ENCODE measurements at places on chromosomes 6 and 20. TPM values are rescaled to one million over a fixed set of nuclear protein-coding genes. Genes with fewer than 3 reads are reported as not detected.

DNA sequence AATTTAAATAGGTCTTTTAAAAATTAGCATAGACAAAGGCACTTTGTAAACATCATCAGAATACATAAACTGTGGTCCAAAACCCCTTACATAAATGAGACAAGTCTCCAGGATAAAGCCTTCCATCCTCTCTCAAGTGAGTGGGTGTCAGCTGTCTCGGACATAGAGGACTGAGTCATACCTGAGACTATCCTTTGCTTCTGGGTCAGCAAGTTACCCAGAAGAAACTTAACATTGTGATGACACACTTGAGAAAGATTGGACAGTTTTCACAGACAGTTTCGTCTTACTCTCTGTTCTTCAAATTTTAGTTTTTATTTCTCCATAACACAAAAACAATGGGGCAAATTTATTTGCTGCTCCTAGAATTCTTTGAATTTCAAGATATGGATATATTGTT is 838.0 kb downstream of the DHX35 start:
- H3K4me3 ChIP-seq: no peak overlapping the region
- H3K27ac ChIP-seq: no peak overlapping the region
- no peaks in the 10 kb centered on the region for H3K27me3 ChIP-seq
- H3K36me3 ChIP-seq: no peaks in the 10 kb centered on the region
- no peak for DNase-seq
- H3K4me1 ChIP-seq: no peaks in the 10 kb centered on the region

The BMP6 gene
- 0.13 TPM for total RNA-seq

The ZBTB46 gene
- total RNA-seq: 0.62 TPM

The TOX2 gene
- 0.38 TPM for total RNA-seq

The OR2J3 gene
- total RNA-seq: 0.09 TPM

- no peak for DNase-seq
- H3K4me3 ChIP-seq: no peak overlapping the region
- H3K27me3 ChIP-seq: peaks cover 11% of the 10 kb centered on the region
- H3K27ac ChIP-seq: no peak overlapping the region
- no peaks in the 10 kb centered on the region for H3K36me3 ChIP-seq
These were observed 36.9 kb upstream of the EPB41L1 start for GRCh38 chr20:36117638-36118037.

The YIPF3 gene
- total RNA-seq: 80.0 TPM

DNA sequence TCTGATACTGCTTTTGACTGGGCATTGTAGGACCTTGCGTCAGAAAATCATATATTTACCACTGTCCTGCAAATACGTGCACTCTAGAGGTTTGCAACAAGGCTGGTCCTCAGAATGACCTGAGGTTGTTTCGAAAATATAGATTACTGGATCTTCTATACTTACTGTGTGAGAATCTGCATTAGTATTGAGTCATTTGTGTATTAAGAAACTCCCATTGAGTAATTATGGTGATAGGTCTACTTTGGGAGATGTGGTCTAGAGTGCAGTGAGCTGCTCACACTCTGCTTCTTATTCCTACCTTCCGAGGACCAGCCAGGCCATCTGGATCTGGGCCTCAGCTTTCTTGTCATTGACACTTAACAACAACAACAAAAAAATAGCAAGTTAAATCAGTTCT is 9.6 kb downstream of the KLHL32 start:
- no peak overlapping the region for H3K27ac ChIP-seq
- no peaks in the 10 kb centered on the region for H3K27me3 ChIP-seq
- no peaks in the 10 kb centered on the region for H3K36me3 ChIP-seq
- no peak overlapping the region for H3K4me3 ChIP-seq

- no peaks in the 10 kb centered on the region for H3K4me1 ChIP-seq
- DNase-seq: no peak
- no peak overlapping the region for H3K27ac ChIP-seq
- H3K4me3 ChIP-seq: no peak overlapping the region
These were observed 44.9 kb upstream of the TMEM170B start for GRCh38 chr6:11492464-11493290.

DNA sequence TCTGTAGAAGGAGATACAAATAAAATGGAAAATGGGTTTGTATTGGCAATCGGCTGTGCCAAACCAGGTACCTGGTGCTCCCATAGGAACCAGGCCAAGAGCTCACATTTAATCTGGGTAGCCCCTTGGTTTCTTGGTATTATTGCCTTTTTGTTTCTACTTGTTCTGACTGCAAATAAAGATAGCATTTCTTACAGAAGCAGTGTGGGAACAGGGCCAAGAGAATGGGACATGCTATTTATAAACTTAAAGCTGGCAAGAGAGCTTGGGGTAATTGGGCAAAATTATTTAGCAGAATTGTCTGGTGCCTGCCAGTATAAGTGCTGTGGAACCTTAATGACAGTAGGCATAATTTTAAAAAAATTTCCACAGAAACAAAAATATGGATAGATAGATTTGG is 113.5 kb upstream of the GLP1R start:
- H3K27me3 ChIP-seq: no peaks in the 10 kb centered on the region
- DNase-seq: no peak
- H3K4me3 ChIP-seq: no peak overlapping the region
- H3K36me3 ChIP-seq: no peaks in the 10 kb centered on the region
- H3K27ac ChIP-seq: no peak overlapping the region
- no peaks in the 10 kb centered on the region for H3K4me1 ChIP-seq

The FHL5 gene
- not detected for total RNA-seq

DNA sequence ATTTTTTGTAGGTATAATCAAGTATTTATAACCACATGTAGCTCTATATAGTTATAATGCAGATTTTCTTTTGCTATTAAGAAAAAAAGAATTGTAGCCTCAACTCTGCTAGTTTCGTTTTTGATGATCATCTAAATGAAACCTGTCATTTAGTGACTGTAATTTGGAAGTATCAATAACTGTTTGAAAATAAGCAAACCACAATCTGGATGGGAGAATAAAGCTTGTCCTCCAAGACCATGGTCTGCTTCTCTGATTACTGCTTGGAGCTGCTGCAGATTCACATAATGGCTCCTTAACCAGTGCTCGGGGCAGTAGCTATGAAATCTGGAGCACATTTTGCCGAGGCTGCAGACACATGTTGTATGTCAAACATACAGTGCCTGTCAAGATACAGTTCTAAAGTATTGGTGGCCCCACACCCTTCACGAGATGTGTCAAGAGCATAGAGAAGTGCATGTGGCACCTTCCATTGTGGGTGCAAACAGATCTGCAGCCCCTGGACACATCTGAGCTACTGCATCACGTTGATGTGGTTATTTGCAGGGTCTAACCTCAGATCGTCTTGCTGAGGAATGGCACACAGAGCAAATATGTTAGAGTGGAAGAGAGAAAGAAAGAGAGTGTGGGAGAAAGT is 255.7 kb upstream of the SUPT3H start:
- no peak overlapping the region for H3K27ac ChIP-seq
- H3K4me1 ChIP-seq: no peaks in the 10 kb centered on the region
- no peak for DNase-seq
- no peak overlapping the region for H3K4me3 ChIP-seq

The AGPAT4 gene
- total RNA-seq: 15.0 TPM

GRCh38 chr20:9744551-9744950 is 94.3 kb downstream of the PAK5 start:
- no peaks in the 10 kb centered on the region for H3K27me3 ChIP-seq
- no peaks in the 10 kb centered on the region for H3K4me1 ChIP-seq
- no peak overlapping the region for H3K27ac ChIP-seq
- H3K4me3 ChIP-seq: no peak overlapping the region
- no peaks in the 10 kb centered on the region for H3K36me3 ChIP-seq

GRCh38 chr20:31663838-31664695 is 26.4 kb downstream of the COX4I2 start:
- H3K4me3 ChIP-seq: no peak overlapping the region
- peaks cover 60% of the 10 kb centered on the region for H3K4me1 ChIP-seq
- no peaks in the 10 kb centered on the region for H3K36me3 ChIP-seq
- H3K27me3 ChIP-seq: peaks cover 4% of the 10 kb centered on the region

The TFAP2D gene
- total RNA-seq: not detected

The AFG1L gene
- total RNA-seq: 6.2 TPM
